Myocyte (in vitro differentiated cells): ENCODE measurements at places on chromosomes 3 and 15. TPM values are rescaled to one million over a fixed set of nuclear protein-coding genes. Genes with fewer than 3 reads are reported as not detected.

DNA sequence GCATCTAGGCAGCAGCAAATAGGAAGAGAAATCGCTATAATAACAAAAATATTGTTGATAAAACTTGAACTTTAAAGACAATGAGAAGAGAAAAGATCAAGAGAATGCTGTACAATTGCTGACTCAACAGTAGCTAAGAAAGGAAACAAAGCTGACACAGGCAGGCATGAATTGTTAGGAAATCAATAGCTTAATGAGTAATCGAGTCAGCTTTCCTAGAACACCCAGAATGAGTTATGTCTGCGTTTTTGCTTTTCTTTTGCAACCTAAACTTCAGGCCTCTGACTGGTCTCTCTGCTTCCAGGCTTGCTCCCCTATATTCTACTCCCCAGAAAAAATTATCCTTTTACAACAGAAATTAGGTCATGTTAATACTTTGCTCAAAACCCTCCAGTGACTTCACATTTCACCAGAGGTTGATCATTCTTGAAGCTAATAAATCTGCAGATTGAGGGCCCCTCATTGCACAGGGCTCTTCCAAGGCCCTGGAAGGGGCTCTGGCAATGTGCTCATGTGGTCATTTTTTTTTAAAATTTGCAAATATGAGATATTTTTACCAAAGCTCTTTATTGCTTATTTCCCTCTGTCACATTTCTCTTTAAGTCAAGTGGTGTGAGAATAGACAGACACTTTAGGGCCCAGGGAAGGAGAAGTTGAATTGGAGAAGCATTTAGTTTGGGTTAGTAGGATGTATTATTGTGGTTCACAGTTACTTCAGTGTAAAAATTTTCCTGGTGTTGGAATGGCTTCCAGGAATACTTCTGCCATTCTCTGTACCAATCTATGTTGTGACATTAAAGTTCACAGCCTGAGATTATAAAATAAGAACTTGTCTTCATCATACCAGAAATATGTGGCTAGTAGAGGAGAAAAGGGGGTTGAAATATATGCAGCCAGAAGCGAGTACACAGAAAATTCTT, 116.3 kb downstream of the TMCO5A start:
- no peak for DNase-seq

DNA sequence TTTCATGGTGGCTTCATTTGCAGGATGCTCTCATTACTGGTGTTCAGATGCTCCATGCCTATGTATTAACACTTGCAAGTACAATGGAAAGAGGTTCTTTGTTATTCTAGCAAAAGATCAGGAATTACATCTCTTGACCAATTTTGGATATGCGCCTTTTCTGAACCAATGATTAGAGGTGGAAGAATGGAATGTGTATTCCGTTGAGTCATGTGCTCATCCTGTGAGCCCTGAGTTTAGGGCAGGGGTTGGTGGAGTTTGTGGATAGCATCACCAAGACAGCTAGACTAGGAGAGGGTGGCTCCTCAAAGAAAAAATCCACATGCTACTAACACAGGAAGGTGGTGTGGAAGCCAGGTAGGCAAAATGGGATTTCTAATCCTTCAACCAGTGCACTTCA, 80.7 kb upstream of the SLC25A26 start:
- DNase-seq = no peak

- no peak for DNase-seq
Observed at GRCh38 chr15:55267401-55268175, 22.0 kb downstream of the RAB27A start.

- DNase-seq = no peak
Observed at GRCh38 chr15:50127255-50127777, 8.3 kb upstream of the ATP8B4 start.

DNA sequence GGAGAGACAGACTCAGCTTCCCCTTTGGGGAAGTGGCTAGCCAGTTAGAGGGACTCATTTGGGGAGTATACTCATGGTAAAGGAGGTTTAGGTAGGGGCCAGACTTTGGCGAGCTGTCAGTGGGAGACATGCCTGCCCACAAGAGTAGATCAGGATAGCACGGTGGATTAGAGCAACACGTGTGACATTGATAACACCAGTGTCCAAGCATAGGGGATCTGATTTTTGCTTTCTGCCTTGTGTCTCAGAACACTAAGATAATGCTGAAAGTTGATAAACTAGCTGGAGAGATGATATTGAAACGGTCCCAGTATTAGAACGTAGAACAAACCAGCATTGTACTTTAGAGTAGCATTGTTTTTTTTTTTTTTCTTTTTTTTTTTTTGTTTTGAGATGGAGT, 25.9 kb downstream of the MAP6D1 start:
- DNase-seq = no peak

Gene FAN1
- total RNA-seq = 22.7 and 27.5 TPM in 2 replicates

DNA sequence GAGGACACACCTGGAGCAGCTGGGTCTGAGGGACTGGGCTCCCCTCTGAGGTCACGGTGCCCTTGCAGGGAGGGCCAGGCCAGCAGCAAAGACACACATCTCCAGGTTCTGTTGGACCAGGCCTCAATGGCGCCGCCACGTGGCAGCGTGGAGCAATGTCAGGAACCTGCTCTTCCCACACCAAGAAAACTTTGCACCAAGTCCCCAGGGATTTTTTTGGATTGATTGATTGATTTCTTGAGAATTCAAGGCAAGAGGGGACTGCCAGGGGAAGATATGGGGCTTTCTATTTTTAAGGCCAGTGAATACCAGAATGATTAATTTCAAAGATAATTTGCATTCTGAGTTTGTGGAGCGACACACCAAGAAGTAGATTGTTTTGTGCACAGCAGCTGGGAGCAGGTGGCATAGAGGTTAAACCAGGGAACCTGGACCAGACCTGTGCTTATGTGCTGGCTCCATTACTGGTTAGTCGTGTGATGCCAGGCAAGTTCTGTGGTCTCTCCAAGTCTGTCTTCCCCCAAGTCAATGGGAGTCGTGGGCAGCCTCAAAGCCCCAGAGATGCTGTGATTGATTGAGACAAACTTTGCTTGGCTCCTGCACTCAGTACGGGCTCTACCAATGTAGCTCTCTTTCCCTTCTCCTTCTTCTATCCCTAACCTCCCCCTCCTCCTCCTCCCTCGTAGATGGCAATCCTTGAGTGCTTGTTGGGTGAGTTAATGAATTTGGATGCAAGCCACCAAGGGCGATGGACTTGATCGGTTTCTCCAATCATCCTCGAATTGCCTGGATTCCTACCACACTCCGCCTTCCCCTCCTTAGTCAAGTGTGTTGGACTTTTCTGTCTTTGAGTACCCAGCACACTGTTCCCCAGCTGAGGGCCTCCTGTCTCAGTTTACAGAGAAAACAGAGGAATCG, 96.2 kb upstream of the TRPM1 start:
- DNase-seq = peak; percentile 21

GRCh38 chr3:155949453-155950217, 79.2 kb downstream of the GMPS start:
- DNase-seq = no peak

GRCh38 chr3:31275583-31275982, 257.1 kb upstream of the STT3B start:
- DNase-seq = no peak

GRCh38 chr15:43920815-43921214, 94.0 kb downstream of the WDR76 start:
- peak; percentile 94 for DNase-seq

Gene KBTBD8
- total RNA-seq = 4.3 and 6.8 TPM in 2 replicates
